ENCODE measurements at places on chromosomes 2 and 18.

DNA sequence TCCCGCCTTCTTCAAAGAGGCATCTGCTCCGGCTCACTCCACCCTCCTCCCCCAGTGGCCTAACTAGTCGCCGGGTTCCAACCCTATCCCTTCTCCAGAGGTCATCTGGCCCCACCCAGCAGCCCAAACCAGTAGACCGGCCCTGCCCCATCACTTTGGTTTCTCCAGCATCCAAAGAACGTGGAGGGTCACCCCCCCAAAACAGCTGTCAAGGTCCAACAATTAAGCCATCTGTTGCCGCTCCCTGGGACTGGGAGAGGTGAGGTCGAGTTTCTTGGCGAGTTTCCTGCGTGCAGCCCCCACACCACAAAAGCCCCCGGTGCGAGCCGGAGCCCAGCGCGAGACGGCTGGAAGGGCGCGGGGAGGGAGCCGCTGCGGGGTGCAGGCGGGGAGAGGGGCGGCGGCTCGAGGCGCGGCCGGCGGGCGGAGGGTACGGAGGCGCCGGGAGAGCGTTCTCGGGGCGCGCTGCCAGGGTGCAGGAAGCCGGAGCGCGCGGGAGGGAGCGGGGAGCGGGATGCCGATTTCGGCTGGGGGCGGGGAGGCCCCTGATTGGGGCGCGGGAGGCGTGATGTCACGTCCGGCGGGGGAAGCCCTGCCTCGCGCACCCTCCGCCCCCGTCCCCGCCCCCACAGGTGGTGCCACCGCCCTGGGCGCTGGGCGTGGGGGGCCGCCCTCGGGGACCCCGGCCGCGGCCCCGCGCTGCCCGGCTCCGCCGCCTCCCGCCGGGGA, 571 bp upstream of the GPC1 start:
- peak; percentile 85 for DNase-seq

- DNase-seq = no peak
Observed at GRCh38 chr2:149364839-149365238, 34.5 kb downstream of the LYPD6 start.

DNA sequence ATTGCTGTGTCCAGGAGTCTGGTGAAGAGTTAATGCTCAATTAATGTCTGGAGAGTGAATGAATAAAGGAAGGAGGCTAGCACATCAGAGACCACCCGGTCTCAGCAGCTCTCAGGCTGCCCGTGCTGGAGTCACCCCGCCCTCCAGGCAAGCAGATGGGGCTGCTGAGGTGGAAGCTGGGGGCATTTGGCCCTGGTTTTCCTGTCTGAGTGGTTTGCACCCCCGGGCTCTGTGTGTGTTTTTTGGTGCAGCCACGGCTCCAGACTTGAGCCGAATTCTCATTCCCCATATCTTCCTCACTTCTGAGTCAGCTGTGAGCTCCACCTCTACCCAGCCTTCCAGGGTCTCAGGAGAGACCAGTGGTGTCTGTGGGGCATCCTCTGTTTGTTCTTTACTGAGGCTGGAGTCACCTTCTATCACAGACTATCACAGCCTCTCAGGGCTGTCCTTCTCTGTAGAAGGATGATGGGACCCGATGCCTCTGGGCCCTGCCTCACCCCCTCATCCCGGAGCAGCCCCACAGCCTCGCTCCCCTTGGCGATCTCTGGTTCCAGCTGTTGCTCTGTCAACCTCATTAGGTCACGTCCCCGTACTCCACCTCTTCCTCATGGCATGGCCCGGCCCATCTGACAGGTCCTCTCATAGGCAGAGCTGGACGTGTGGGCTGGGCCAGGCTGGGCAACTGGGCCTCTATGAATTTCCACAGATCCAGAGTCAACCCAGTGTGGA, 60.8 kb downstream of the HS1BP3 start:
- DNase-seq = no peak

- no peak for DNase-seq
Observed at GRCh38 chr2:102016399-102016955, 24.7 kb downstream of the IL1R2 start.

DNA sequence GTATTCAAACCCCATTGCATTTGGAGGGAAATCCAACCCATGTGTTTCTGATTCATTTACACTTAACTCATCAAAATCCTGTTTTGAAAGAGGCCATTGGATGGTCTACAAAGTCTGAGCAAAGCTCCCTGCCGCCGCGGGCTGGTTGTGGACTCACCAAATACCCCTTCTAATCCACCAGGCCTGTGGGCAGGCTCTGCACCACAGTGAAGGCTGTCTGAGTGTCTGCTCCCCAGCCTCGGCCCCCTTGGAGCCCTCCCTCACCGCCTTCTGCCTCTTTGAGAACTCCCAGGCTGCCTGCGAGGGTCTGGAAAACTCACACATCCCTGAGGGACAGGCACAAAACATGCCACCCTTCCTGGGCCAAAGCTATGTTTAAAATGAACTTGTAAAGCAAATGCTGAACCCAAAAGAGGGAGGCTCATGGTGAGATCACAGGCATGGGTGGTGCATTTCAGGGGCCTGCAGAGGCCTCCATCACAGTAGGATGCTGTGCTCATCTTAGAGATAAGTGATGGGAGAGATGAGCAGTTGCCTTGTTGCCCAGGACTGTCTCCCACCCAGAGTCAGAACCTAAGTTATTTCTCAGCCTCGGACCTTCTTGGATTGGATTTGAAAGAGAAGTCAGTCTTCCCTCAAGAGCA, 225.0 kb downstream of the CYP26B1 start:
- no peak for DNase-seq

GRCh38 chr2:70779911-70780545, 10.4 kb downstream of the FIGLA start:
- DNase-seq = no peak

DNA sequence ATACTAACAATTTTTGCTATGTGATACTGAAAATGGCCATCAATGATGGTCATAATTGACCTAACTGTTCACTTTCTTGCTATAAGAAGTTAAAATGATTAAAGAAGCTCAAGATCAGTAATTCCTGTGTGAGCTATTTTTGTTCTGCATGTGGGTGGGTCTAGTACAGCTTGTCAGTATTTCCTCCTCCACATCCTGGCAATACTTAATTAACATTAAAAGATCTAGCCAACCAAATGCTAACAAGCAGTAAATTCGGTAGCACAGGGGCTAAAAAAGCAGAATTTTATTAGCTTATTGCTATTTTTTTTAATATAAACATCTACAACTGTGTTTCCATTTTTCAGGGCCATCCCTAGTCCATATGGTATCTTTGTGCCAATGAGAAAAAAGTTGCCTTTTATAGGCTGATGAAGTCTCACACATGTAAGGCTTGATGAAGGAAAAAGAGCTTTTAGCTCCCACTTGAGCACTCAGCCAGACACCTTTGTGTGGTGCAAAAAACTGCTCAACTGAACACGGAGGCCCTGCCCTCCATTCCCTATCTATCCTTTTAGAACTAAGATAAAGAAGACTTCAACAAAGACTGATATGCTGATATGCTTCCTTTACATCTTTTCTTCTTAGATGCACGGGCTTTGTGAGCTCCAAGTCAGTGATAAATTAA, 4.9 kb upstream of the PNO1 start:
- DNase-seq = no peak

- peak; percentile 13 for DNase-seq
Observed at GRCh38 chr2:233350708-233351107, 3.6 kb upstream of the DGKD start.

GRCh38 chr2:240140920-240141319, 462 bp upstream of the OTOS start:
- DNase-seq = no peak

DNA sequence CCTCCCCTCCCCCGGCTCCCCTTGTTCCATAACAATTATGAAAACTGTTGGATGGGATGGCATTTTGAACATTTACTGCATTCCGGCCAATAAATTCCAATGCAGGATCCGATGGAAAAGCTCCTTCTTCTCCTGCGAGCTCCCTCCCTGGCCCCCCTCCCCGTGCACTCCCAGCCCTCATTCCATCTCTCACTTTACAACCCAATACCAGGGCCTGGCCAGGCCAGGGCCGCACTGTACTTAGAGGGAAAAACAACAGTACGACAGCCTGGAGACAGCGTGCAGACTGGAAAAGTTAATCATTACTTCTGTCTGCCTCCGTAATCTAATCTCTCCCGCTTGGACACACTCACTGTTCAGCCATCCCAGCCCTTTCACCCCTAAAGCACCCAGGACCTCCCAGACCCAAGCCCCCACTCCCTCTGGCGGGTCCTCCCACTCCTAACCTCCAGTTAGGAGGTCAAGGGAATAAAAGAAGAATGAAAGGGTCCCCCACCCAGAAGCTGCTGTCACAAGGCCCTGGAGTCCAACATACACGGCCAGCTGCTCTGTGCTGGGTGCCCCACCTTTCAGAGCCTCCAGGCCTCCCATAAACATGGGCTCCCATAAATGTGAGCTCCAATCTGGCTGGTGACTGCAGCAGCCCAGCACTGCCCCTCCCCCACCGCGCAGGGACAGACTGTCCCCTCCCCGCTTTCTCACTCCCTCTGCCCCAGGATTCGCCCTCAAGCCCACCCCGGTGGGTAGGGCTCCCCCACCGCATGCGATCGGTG, 20.6 kb downstream of the SMAD7 start:
- no peak for DNase-seq

DNA sequence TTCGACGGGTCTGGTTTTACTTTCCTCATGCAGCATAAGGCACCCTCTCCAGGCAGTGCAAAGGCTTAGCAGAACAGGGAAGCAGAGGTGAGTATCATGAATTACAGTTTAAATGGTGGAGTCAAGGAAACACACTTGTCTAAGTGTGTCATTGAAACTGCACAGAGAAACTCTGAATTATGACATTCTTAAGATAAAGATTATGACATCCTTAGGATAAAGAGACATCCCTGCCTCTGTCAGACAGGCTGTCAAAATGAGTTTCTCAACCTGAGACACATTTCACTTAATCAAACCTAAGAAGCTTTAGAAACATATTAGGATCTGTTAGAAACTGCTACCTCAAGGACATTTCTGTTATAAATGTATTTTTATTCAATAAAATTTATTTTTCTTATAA, 113.2 kb downstream of the DHRS9 start:
- DNase-seq = no peak

DNA sequence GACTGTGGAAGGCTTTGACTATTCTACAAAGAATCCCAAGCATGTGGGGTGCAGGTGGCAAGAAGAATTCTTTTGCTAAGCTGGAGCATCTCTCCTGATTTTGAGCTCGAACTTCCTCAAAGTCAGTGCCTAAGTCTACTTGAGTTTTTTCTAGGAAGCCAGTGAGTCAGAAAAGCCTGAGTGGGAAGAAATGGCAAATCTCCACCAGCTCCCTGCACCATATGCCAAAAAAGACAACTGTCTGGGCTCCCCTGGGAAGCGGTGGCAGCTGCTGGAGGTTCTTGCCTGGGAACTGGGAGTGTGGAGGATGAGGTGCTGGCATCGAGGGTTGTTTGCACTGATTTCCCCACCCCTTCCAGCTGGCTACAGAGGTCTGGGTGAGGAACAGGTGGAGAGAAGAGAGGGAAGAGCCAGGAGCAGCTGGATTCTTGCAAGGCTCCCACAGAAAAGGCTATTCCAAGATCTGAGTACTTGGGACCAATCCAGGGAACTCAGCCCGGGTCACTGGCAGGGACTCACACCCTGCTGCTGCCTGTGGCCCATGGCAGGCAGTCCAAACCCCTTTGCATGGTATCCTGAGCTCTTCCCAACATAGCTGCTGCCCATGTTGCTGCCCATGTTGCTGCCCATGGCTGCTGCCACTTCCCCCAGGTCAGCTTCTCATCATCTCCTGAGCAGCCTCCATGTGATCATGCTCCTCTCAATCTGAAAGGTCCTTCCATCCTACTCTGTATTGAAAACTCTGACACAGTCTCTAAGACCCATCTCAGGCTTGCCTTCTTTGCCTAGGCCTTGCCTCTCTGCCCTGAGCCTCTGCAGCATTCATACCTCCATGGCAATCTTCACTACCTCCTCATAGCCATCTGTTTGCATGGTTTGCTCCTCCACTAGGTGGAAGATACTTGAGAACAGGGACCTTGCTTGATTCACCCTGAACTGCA, 128.3 kb upstream of the SPATS2L start:
- no peak for DNase-seq

- no peak for DNase-seq
Observed at GRCh38 chr2:120437604-120438000, 91.7 kb downstream of the INHBB start.

DNA sequence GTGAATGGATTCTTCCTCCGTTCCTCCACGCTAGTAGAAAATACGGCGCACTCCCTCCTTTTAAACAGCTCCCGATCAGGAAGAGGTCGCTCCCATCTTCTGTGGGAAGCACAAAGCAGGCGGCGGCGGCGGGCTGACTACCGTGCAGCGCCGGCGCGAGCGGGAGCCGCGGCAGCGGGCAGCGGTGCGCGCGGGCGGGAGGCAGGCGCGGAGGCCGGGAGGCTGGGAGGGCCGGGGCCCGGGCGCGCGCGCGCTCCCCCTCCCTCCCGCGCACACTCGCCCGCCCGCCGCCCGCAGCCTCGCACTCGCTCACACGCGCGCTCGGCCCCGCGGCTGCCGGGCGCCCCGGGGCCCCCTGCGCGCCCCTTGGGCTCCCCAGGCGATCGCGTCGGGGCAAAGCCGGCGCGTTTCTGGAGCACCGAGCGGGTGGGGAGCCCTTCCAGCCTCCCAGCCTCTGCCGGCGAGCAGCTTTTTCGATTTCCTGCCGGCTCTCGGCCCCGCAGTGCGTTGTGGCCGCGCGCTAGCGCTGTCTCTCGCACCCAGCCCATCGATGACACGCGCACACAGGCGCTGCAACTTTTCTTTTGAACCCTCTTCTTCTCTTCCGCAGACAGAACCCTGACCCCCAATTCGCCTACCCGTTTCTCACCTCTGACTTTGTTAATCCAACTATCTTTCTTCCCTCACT, at the start of gene SLC8A1:
Gene SLC8A1 (minus strand): TSS at position 173 of the 688 bp plus-strand sequence.
- DNase-seq = no peak

GRCh38 chr2:241237047-241237446, 48.6 kb downstream of the ANO7 start:
- DNase-seq = no peak

Data from activated gamma-delta T cell treated with Interleukin-2 at 50 U/mL for 16 hours (primary cell).